ENCODE measurements at places on chromosomes 1 and 21.

GRCh38 chr1:208036918-208037766, 126.2 kb upstream of the CD34 start:
- no peak for DNase-seq

- DNase-seq = peak; percentile 68
These were observed 57.4 kb downstream of the OLIG1 start for GRCh38 chr21:33127154-33127867.

- no peak for DNase-seq
These were observed 164.4 kb downstream of the PBX1 start for GRCh38 chr1:164723296-164723798.

- DNase-seq = no peak
These were observed 7.0 kb downstream of the CD53 start for GRCh38 chr1:110879758-110880606.

DNA sequence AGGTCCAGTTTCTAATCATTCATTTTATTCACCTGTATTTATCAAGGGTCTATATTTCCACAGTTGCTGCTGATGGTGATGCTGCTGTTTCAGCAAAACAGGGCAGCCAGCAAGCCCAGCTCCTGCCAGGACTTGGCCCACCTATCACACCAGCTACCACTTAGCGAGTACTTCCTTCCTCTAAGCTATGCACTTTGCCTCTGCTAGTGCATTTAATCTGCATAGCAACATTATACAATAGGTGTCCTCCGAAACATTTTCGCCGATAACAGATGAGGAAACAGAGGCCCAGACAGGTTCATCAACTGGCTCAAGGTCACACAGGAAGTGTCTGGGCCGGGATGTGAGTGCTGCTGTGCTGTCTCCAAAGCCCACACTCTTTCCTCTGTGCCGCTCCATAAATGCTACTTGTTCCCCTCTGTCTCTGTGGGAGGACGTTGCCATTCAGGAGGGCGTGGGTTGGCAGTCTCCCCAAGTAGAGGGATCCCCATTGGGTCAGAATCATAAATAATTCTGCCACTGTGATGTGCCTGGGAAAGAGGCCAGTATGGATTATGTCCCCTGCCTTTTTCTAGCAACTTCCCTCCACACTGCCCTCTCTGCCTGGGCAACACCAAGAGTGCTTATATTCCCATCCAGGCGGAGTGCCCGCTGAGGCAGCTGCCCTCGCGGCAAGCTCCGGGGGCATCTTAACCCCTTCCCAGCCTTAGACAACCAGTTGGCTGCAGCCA, 9.4 kb upstream of the PLEKHA6 start:
- no peak for DNase-seq
